ENCODE measurements at places on chromosomes 2 and 18.

- no peak for DNase-seq
Measured at GRCh38 chr2:60070736-60071489, 482.5 kb downstream of the BCL11A start.

DNA sequence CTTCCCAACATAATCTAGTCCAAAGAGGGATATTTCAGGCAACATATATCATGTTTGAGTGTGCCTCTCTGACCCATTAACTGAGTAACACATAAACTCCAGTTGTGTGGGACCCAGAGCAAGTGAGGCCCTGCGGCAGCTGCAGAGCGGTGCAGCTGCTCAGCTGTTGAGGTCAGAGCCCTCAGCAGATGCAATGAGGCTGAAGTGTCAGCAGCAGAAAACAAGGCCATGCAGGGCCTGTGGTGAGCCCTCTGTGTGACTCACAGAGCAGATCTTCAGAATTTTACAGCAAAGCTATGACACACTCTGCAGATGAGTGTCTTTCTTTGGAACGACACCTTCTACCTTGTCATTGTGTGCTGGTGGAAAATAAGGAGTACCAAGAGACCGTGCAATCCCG is 168.5 kb downstream of the CBLN2 start:
- DNase-seq: no peak

- no peak for DNase-seq
Measured at GRCh38 chr2:58620093-58620492, 379.0 kb upstream of the FANCL start.

DNA sequence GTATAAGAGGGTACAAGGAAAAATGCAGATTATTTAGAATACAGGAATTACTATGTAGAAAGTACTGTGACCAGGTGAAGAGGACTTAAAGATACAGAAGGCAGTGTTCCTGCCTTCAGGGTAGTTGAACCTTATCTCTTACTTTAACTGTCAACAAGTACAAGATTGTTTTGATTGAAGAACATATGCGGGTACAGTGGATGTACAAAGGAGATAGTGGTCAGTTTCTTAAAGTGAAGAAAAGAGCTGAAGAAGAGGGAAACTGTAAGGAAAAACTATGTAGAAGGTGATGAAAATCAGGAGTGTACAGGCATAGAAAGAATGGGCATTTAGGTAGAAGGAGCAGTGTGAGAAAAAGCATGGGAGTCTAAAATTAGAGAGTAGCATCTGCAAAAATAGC is 2.2 kb downstream of the RALBP1 start:
- no peak for DNase-seq

DNA sequence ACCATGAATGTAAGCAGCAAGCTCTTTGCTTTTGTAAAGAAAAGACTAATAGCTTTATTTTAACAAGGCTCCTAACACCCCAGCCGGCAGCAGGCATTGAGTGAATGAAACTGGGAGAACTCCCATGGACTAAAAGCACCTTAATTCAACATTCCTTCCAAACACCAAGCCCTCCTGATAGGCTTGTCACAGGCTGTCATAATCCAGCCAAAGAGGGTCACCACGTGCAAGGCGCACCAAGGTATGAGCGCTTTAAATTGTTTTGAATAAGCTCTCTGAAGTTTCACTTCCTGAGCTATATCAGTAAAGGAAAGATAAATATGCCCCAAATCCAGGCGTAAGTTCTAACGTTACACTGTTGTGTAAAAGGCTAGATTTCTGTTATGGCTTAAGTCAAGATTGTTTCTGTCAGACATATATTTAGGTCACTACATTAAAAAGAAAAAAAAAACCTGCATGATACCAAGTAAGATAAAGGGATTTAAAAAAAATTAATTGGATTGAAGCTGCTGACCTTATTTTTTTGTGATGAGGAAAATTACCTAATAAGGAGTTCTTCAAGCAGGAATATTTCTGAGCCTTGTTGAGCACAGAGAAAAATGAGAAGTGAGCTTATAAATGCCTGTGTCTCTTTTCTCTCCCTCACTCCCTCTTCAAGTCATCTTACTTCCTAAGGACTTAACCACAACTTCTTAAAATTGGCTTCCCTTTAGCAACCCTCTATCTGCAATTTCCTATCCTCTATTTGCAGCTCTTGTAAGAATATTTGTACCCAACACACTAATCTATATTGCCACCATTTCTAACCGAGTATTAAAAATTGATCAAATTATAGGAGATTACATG is 136.1 kb upstream of the NRP2 start:
- DNase-seq: no peak

- DNase-seq: no peak
Measured at GRCh38 chr2:128596396-128597120, 277.9 kb upstream of the HS6ST1 start.

- DNase-seq: no peak
Measured at GRCh38 chr2:231376857-231377256, 18.7 kb upstream of the B3GNT7 start.

DNA sequence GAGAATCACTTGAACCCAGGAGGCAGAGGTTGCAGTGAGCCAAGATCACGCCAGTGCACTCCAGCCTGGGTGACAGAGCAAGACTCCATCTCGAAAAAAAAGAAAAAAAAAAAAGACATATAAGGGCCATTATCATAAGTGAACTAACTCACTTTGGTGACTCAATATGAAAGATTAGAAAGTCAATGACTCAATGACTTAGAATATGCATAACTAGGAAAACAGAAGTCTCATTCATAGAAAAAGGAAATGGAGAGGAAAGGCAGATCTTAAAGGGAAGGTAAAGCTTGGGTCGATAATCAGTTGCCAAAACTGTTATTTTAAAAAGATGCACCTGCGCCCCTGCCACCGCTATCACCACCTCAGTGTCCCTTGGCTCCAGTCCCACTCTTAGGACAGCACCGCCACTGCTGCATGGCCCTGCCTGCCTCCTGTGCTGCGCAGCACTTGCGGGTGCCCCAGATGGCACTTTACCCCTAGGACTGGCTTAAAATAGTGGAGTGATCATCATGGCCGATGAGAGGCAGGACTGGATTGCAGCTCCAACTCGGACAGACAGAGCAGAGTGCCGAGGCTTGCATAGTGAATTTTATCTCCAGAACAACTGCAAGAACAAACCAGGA is 54.7 kb downstream of the INO80D start:
- DNase-seq: no peak

DNA sequence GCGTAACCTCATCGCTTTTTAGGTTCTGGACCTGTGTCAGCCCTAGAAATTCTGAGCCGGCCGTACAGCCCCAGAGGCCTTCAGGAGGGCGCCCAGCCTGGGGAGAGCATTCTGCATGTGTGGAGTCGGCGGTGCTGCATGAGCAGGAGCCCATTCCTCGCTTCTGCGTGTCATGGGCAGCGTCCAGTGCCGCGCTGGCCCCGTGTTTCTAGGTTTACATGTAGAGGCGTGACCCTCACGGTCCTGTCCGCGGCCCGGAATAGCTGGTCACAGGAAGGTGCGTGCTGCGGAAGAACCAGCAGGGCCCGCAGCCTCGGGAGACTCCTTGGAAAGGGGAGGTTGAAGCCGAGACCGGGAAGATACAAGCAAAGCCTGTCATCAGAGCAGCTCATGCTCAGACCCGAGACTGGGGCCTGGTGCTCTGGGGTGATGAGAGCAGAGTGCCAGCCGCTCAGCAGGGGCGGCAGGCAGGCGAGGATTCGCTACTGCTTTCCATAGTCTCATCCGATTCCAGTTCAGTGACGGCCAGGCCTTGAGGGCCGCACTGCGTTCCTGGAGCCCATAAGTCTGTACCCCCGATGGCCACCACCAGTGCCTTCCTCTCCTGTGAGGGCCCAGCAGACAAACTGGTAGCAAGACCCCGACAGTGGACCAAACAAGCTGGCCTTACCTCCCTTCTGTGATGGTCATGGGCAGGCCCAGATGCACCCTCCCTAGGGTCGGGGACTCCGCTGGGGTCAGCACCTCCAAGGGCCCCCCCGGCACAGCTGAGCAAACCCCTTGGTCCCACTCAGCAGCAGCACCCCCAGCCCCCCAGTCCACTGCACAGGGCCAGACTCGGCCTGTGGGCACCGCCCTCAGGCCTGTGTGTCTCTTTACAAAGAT is 15.6 kb upstream of the NFATC1 start:
- DNase-seq: no peak

DNA sequence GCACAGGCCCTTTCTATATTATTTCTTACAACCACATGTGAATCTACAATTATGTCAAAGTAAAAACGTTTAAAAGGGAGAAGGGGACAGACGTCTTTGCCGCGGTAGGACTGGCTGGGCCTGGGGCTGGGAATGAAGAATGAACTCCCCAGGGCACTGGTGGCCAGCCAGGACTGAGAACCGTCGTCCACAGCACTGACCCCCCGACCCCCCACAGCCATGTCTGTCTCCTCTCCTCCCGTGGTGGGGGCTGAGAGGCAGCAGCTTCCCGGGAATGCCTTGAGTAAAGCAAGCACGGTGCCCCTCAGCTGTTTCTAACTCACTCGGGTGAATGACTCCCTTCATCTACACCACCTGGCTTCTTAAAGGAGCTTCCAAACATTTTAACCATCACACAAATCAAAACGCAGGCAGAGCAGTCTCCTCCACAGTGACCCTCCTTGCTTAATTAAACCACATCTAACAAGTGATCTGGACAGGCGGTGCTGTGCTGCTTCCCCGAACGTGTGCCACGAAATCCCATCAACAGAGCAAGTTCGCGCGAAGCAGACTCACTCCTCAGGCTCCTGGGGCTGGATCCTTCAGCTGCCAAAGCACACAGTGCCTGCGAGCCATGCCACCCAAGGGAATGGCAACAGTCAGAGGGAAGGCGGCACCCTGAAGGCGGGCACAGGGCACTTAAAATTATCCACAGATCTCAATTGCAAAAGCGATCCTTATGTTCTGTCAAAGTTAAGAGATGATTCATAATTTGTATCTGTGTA is 217.7 kb downstream of the EIPR1 start:
- DNase-seq: no peak

DNA sequence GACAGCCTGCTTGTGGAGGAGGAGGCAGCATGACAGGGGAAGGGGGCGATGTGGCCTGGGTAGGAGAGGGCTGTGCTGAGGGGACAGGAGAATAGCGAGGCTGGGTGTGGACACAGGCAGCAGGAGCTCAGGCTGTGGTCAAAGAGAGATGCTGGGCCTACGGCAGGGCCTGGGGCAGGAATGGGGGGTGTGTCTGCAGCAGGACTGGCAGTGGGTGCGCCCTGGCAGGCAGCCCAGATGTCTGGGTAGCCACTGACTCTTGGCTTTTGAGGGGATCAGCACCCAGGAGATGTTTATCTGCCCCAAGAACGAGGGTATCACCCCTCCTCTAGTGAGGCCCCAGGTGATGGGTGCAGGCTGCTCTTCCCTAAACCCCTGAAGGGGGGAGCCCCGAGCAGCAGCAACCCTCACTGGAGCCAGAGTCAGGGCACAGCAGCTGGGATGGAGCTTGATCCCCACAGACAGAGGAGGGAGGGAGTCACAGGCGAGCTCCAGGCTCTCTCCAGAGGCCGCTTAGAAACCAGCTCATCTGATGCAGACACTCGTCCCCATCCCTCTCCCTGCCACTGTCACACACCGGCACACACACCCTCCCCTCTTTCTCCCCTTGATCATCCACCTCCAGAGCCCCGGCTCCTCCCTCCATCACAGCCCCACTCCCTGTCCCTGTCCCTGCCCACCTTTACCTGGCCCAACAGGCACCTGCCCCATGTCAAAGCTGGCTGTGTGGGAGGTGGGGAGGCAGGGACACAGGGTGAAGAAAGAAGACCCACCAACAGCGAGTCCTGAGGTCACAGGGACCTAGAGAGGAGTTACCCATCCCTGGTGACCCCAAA is 29.8 kb upstream of the TNS1 start:
- no peak for DNase-seq

- DNase-seq: no peak
Measured at GRCh38 chr2:151251012-151251411, 10.7 kb downstream of the RBM43 start.

GRCh38 chr2:19125901-19126680 is 232.3 kb downstream of the OSR1 start:
- DNase-seq: no peak

- DNase-seq: no peak
Measured at GRCh38 chr2:9266711-9267110, 60.1 kb downstream of the ASAP2 start.

- no peak for DNase-seq
Measured at GRCh38 chr2:145324748-145325147, 804.8 kb upstream of the ZEB2 start.

- DNase-seq: no peak
Measured at GRCh38 chr18:63240531-63241316, 78.8 kb downstream of the BCL2 start.

- DNase-seq: no peak
Measured at GRCh38 chr2:126890136-126890510, 8.6 kb upstream of the TEX51 start.

GRCh38 chr2:149084924-149085795 is 46.7 kb downstream of the LYPD6B start:
- no peak for DNase-seq

DNA sequence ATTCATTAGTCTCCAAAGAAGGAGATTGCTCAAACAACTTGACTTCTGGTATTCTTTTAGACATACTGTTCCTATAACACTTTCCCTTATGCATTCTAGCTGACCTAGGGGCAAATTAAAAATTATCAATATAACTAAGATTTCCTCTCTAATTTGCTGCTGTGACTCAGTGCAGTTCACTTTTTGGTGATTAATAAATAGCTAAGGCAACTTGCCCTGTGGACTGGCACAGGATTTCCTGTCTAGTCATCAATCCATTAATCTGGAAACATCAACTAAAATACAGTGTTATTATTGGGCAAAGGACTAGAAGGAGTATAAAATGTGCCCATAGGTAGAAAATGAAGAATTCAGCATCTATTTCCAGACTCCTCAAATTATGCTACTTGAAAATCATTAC is 83.5 kb upstream of the SERPINE2 start:
- DNase-seq: no peak

GRCh38 chr2:7891312-7891711 is 790.5 kb upstream of the ID2 start:
- DNase-seq: no peak
